ENCODE measurements at places on chromosomes 3 and 15. TPM values are rescaled to one million over a fixed set of nuclear protein-coding genes. Genes with fewer than 3 reads are reported as not detected.
A peak's percentile ranks its signal among the peaks of the same experiment; 100 is the strongest.

The FGF12 gene
- 0.54 TPM for total RNA-seq

DNA sequence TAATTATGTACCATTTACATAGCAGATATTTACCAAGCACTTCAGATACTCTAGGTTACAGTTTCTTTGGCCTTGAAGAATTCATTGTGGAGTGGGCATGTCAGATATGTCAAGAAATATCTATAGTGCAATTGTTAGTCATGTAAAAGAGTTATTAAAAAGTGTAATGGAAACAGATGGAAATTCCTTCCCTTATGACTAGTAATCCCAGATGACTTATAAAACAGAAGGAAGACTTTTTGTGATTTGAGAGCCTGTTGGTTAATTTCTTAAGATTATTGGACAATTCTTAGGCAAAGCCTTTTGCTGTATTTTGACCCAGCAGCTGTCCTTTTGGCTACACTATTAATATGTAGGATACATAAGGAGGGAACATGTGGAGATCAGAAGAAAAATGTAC is 708.9 kb upstream of the NECTIN3 start:
- no peak for DNase-seq

GRCh38 chr3:12759097-12759679 is at the start of gene TMEM40:
TMEM40 (minus strand) TSS chr3:12759259; CDS start chr3:12749832, 9,427 bp downstream.
- no peak for DNase-seq

The AP3B2 gene
- 2.1 TPM for total RNA-seq

- no peak for DNase-seq
These were observed 48.0 kb downstream of the EHHADH start for GRCh38 chr3:185205865-185206264.

- peak; percentile 43 for DNase-seq
These were observed 109.6 kb upstream of the LMOD3 start for GRCh38 chr3:69231929-69232440.

- no peak for DNase-seq
These were observed 112.0 kb downstream of the SCAPER start for GRCh38 chr15:76793162-76793561.

GRCh38 chr15:55494931-55495330 is 13.1 kb downstream of the DNAAF4 start:
- DNase-seq = no peak

GRCh38 chr3:62589078-62589477 is 215.7 kb upstream of the FEZF2 start:
- DNase-seq = peak; percentile 79

The MSL2 gene
- 55.8 TPM for total RNA-seq

The NISCH gene
- 71.8 TPM for total RNA-seq

- DNase-seq = peak; percentile 20
These were observed 25.5 kb upstream of the SNRPA1 start for GRCh38 chr15:101320501-101321052.

- no peak for DNase-seq
These were observed 137.7 kb downstream of the MEX3B start for GRCh38 chr15:81908111-81908510.

Data from thyroid gland (tissue), 4 donors.